HT1080 (cell line): ENCODE measurements at places on chromosomes 16 and 17.

GRCh38 chr16:27204312-27204915 is 1.1 kb downstream of the KDM8 start:
- DNase-seq, result no peak

- no peak for DNase-seq
These were observed 18.3 kb downstream of the RND2 start for GRCh38 chr17:43043307-43043706.

DNA sequence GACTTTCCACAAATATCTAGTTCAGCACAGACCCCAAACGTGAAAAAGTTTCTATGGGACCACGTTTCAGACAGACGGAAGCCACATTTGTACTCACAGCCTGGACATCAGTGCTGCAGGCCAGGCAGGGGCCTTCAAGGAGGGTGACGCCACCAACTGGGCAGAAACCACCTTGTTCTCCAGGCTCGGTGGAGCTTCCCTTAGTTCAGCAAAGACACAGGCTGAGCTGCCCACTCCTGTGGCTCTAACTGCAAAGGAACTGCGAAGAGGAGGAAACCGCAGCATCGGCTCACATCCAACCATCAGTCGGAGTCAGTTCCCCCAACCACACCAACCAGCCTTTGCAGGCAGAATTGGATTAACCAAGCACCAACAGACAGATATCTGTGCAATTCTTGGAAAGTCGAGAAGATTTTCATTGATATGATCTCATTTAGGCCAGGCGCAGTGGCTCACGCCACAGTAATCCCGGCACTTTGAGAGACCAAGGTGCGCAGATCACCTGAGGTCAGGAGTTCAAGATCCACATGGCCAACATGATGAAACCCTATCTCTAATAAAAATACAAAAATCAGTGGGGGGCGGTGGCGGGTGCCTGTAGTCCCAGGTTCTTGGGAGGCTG is 73.3 kb upstream of the CNEP1R1 start:
- no peak for DNase-seq

DNA sequence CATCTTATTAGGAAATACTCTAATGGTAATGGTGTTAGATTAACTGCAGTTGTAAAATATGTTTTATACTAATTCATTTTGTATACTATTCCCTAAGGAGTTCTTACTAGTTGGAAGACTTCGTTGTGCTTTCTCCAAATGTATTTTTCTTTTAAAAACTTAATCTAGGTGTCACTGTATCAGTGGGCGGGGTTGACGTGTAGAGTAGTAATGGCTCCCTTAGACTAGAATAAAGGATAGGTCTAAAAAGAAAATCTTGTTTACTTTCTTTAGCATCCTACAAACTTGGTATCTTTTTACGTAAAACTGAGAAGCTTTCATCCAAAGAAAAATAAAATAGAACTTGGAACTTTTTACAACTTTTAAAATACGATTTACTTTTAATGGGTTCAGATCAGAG is 55.0 kb upstream of the MRC2 start:
- no peak for DNase-seq
